Suppressor macrophage (primary cell): ENCODE measurements at places on chromosomes 12 and 14.

DNA sequence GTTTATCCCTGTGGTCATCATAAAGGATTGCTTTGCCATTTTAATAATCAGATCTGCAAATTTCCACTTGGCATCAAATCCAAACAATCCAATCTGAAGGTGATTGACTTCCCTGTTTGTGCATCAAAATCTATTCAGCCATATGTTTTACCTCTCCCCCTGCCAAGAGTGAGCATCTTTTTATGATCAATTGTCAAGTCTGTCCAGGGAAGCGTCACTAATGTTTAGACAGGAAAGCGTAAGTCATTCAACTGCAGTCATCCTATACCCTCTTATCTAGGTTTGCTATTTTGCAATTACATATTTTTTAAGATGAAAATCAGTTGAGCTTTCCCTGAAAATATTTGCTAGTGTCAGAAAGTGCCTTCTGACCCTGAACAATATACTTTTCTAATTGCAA, 1224.1 kb upstream of the SEL1L start:
- no peak for DNase-seq

- peak; percentile 30 for DNase-seq
These were observed 4.8 kb upstream of the LMNTD1 start for GRCh38 chr12:25557830-25558436.

DNA sequence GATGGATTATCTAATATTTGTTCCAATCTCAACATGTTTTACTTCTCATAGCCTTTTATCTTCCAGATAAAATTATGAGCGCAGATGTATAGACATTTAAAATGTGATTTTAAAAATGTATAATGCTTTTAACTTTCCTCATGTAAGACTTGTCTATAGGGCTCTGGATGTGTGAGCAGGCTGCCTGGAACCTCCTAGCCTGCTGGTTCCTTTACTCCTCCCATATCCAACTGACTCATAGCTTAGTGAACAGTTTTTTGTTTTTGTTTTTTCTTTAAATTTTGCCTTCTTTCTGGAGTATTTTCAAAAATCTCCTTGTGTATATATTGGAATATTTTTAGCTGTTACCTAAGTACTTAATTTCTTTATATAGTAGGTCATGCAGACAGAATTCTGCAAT, 115.4 kb downstream of the PDE3A start:
- DNase-seq, result no peak

GRCh38 chr14:30906752-30907658, 32.6 kb downstream of the COCH start:
- peak; percentile 30 for DNase-seq

DNA sequence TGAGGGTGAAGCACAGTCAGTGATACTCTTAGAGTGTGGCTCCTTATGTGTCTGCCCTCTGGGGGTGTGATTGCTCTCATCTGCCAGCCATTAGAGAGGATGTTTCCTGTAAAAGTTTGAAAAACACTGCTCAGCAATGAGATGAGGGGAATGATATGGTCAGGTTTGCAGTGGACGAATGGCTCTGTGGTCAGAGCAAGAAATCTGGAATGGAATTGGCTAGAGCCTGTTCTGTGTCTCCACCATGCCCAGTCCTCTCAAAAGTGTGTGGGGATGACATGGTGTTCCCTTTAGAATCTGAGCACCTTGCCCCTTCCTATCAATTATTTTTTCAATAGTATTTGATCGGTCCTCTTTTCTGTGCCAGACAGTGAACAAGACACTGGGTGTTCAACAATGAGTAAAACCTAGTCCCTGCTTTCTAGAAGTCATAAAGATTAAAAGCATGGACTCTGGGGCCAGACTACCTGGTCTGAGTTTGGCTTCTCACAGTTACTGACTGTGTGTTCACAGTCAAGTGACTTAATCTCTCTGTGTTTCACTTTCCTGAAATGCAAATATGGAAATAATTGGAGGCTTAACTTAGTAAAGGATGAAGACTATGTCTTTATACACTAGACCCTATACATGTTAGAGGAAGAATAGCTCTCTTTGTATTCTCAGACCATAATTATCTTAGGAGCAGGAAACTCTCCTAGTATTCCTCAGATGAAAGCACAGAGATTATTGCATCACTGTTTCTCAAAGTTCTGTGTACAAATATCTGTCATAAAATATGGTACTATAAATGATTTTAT, 1.6 kb downstream of the ACSS3 start:
- DNase-seq, result no peak

DNA sequence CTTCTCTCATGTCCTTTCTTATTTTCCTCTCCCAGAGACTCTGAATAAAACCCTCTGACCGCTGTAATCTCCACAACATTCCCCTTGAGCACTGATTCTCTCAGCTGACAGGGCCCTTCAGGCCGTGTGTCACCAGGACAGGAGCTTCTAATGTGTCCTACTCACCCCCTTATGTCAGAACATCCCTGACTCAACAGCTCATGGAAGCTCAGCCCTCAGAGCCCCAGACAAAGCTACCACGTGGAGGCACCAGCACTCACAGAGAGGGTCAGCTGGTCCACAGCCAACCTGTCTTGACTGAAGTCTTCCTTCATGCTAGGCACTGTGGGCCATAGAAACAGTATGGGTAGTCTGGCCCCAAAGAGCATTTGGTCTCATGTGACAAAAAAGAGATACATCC, 49.8 kb downstream of the SMUG1 start:
- DNase-seq, result no peak

DNA sequence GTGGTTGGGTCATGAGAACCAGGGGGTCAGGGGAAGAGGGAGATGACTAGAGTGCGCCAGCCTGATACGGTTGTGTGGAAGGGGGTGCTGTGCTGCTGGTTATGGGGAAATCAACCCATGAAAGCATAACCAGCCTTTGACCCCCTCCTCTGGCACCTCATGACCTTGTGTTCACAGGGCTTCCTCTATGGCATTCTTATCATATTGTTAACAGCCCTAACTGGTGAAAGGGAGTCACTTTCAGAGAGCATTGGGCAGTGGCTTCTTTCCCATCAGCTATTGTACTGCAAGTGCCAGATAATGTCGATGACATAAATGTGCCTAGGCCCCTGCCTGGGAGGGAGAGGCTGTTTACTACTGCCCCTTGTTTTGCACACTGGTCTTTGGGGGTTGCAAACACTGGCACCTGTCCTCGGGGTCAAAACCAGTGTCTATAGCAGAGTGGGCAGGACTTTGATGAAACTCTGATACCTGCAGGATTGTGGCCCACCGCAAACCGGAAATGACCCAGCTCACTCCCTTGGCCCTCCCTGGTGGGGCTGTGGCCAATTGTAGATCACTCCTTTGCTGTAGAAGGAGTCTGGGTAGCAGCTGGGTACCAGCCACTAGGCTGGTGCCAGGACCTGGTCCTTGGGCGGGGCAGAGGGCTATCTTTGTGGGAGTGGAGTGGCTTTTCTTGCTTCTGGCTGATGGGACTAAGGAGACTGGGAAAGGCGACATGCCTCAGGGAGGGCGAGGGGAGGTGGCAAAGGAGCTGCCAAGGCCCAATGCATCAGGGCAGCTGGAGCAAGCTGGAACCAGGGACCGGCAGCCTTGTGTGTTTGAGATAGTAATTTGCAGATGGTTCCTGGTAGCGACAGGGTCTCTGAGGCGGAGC, 634 bp upstream of the TMEM63C start:
- no peak for DNase-seq

- DNase-seq, result no peak
These were observed 975.9 kb downstream of the FLRT2 start for GRCh38 chr14:86505808-86506207.

DNA sequence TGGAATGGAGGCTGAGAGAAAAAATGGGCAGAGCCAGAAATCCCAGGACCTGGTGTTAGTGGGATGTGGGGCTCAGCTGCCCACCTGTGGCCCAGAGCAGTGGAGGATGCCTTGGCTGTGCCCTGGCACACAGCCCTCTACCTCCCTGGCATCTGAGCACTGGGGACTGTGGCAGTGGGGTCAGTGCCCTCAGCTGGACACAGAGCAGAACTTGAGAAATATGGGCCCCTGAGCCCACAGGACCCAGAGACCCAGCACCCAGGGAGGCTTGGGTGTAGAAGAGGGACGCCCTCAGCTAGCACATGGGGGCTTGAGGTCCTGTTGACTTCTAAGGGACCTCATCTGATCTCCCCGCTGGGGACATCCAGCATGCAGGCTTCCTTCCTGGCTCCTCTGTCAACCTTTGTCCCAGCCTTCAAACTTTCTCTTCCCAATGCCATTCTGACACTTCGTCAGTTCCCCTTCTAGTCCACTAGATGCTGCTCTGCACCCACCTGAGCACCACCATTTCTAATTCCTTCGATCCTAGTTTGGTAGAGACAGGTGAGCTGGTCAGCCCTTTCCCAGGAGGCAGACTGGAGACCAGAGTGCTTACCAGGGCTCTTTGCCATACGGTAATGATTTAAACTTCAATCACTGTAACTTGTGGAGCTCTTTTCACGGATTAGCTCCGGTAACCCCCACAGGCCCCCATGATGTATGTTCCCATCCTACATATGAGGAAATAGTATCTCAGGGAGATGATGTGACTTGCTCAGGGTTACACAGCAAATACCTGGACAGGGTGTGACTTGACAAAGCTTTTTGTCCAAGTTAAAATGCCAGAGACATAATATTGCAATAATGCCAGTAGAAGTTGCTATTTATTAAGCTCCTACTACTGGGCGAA, 143.7 kb downstream of the ASCL4 start:
- DNase-seq, result peak; percentile 31

- no peak for DNase-seq
These were observed 75.2 kb downstream of the NTS start for GRCh38 chr12:85949253-85949652.

DNA sequence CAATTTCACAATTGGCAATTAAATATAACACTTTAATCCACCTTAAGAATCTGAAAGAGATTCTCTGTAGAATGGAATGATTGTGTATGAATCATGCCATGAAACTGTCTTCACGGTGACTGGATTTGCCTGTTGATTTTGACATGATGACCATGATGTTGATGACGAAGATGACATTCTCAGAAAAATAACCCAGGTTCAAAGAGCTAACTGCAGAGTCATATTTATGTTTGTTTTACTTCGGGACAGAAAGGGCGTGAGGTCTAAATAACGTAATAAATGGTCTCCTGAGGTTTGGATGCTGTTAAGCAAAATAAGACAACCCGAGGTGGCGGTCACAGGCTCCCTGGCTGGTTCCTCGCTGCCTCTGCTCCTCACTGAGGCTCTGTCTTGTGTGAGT, 532.0 kb downstream of the TMEM121 start:
- no peak for DNase-seq

- DNase-seq, result peak; percentile 93
These were observed 21.6 kb upstream of the CACNA2D4 start for GRCh38 chr12:1939801-1940607.
